ENCODE measurements at places on chromosomes 4 and X. TPM values are rescaled to one million over a fixed set of nuclear protein-coding genes. Genes with fewer than 3 reads are reported as not detected.

MAGEA10 gene
- total RNA-seq, result not detected

PAGE4 gene
- total RNA-seq, result not detected

FATE1 gene
- total RNA-seq, result not detected

SSX1 gene
- total RNA-seq, result not detected

POU3F4 gene
- not detected for total RNA-seq

HERC5 gene
- 4.8 TPM for total RNA-seq

NXF2 gene
- not detected for total RNA-seq
